ENCODE measurements at places on chromosomes 6 and 20.

- H3K27ac ChIP-seq: no peak overlapping the region
- no peaks in the 10 kb centered on the region for H3K4me1 ChIP-seq
- no peaks in the 10 kb centered on the region for H3K36me3 ChIP-seq
- no peak for DNase-seq
- H3K4me3 ChIP-seq: no peak overlapping the region
- H3K27me3 ChIP-seq: no peaks in the 10 kb centered on the region
Measured at GRCh38 chr6:25715794-25716193, 38.7 kb upstream of the SLC17A4 start.

GRCh38 chr6:67956352-67956751, 678.7 kb upstream of the ADGRB3 start:
- H3K27me3 ChIP-seq: no peaks in the 10 kb centered on the region
- DNase-seq: no peak
- no peak overlapping the region for H3K4me3 ChIP-seq
- H3K4me1 ChIP-seq: no peaks in the 10 kb centered on the region

- no peaks in the 10 kb centered on the region for H3K4me1 ChIP-seq
- H3K27me3 ChIP-seq: no peaks in the 10 kb centered on the region
- no peak overlapping the region for H3K27ac ChIP-seq
Measured at GRCh38 chr6:32785781-32786533, 22.6 kb upstream of the HLA-DQB2 start.

DNA sequence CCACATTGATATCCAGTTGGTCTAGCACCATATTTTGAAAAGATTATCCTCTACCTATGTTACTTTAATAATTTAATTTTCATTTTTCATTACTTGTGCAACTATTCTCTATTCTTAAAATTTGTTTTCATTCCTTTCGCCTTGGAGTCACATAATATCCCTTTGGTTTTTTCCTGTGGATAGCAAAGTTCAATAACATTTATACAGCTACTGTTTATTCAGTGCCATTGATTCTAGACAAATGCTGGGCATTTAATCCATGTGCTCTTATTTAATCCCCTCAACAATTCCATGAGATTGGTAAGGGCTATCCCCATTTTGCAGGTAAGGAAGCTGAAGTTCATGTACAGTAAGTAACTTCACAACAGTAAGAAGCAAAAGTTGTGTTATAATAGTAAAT, 32.6 kb downstream of the PSMF1 start:
- H3K4me3 ChIP-seq: no peak overlapping the region
- peaks cover 26% of the 10 kb centered on the region for H3K36me3 ChIP-seq
- no peak overlapping the region for H3K27ac ChIP-seq
- no peaks in the 10 kb centered on the region for H3K27me3 ChIP-seq
- no peaks in the 10 kb centered on the region for H3K4me1 ChIP-seq

DNA sequence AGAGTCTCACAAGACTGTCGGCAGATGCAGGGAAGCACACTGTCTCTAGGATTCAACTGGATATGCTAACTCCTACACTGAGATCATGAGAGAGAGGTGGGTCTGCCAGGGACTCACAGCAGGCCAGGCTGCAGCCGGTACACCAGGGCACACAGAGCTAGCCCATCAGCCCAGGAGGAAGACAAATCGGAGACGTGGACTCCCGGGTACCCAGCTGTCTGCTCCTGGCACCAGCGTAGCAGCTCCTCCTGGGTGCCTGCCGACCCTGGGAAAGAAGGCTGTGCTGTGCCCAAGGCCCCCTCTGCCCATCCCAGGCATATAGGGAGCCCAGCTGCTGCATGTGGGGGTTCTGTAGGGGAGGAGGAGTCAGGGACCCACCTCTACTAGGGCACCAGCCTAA, 7.0 kb downstream of the MICAL1 start:
- H3K4me1 ChIP-seq: peaks cover 10% of the 10 kb centered on the region
- peaks cover 28% of the 10 kb centered on the region for H3K36me3 ChIP-seq
- H3K27ac ChIP-seq: no peak overlapping the region
- no peak for DNase-seq

GRCh38 chr6:100455230-100456124, 9.2 kb downstream of the SIM1 start:
- H3K4me3 ChIP-seq: no peak overlapping the region
- peak; percentile 64 for DNase-seq
- H3K27ac ChIP-seq: no peak overlapping the region
- H3K4me1 ChIP-seq: no peaks in the 10 kb centered on the region

DNA sequence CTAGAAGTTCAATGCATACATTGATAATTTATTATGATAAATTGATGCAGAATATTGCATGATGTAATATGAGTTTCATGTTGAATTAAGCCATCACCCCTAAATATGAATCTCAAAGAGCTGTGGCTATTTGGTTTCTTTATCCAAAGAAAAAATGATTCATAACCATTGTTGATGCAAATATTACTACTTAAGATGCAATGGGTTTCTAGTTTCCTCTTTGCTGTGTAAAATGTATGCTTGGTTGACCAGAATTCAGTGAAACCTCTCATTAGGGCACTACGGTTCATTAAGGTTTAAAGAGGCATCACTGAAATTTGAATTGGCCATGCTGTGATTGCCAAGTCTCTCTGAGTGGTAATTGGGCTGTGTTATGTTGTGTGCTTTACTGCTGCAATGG, 492.5 kb upstream of the FLRT3 start:
- no peak for DNase-seq
- no peak overlapping the region for H3K27ac ChIP-seq
- H3K27me3 ChIP-seq: no peaks in the 10 kb centered on the region
- no peak overlapping the region for H3K4me3 ChIP-seq
- no peaks in the 10 kb centered on the region for H3K36me3 ChIP-seq

DNA sequence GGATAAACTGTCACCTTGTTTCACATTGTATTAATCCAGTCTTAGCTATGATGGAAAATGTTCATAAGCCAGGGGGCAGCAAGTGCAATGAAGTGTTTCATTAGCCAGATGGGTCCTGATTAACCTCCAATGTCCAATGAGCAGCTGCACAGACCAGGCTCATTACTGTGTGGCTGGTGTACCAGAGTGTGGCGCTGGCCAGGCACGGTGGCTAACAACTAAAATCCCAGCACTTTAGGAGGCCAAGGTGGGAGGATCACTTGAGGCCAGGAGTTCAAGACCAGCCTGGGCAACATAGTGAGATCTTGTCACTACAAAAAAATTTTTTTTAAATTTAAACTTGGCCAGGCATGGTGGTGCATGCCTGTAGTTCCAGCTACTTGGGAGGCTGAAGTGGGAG, 201.7 kb upstream of the FOXQ1 start:
- H3K36me3 ChIP-seq: no peaks in the 10 kb centered on the region
- no peak for DNase-seq
- H3K4me3 ChIP-seq: no peak overlapping the region
- H3K4me1 ChIP-seq: no peaks in the 10 kb centered on the region

- no peak for DNase-seq
- H3K27me3 ChIP-seq: no peaks in the 10 kb centered on the region
- H3K4me3 ChIP-seq: no peak overlapping the region
Measured at GRCh38 chr6:46628498-46628897, 24.1 kb downstream of the CYP39A1 start.

GRCh38 chr20:5689463-5689862, 60.7 kb upstream of the SHLD1 start:
- no peak for DNase-seq
- no peaks in the 10 kb centered on the region for H3K27me3 ChIP-seq
- H3K36me3 ChIP-seq: no peaks in the 10 kb centered on the region
- peaks cover 12% of the 10 kb centered on the region for H3K4me1 ChIP-seq

DNA sequence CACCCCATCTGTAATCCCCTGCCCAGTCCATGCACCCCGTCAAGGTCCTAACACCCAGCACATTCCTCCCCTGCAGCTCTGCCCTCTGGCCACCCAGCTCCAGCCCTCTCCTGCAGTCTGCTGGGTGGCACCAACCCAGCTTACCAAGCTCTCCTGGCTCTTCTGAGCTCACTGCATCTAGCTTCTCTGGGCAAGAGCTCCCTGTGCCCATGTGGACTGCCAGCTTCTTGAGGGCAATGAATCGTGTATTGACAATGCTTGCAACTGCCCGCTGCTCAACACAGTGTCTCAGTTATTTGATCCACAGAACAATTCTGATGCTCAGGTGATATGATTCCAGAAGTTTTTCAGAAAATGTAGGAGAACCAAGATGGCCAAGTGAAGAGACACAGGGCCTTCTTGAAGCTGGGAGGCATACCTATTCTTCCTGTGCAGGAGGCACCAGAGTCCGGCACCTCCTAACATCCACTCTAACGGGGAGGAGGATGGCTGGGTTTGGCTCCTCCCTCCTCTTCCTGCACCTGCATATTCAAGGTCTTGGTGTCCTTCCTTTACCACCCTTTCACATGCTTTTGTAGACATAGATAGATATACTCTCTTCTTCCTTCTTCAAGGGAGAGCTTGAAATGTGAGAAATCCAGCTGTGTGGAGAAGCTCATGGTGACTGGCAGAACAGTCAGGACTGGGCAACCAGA, 85.6 kb downstream of the TRERF1 start:
- H3K4me3 ChIP-seq: no peak overlapping the region
- H3K36me3 ChIP-seq: no peaks in the 10 kb centered on the region
- H3K27me3 ChIP-seq: no peaks in the 10 kb centered on the region
- no peak for DNase-seq
- H3K4me1 ChIP-seq: peaks cover 32% of the 10 kb centered on the region

- no peak overlapping the region for H3K4me3 ChIP-seq
- H3K27ac ChIP-seq: no peak overlapping the region
- H3K4me1 ChIP-seq: peaks cover 16% of the 10 kb centered on the region
Measured at GRCh38 chr20:33862709-33863403, 51.7 kb downstream of the CHMP4B start.

DNA sequence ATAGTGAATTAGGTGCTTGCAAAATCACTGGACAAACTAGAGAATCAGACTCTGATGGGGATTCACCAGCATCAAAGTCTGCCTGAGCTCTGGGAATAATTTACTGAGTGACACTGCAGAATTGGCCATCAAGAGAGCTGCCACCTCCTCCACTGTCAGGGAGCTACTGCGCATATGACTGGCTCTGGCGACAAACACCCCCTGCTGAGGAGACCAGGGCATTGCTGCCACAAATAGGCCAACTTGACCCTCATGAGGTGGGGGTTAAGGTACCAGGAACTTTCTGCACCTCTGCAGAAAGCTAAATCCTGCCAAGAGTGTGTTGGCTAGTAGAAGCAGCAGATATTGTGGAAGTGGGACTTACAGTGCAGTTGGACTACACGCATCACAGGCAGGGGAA, 88.0 kb downstream of the CDS2 start:
- DNase-seq: no peak
- H3K27me3 ChIP-seq: no peaks in the 10 kb centered on the region
- H3K4me3 ChIP-seq: no peak overlapping the region
- peaks cover 4% of the 10 kb centered on the region for H3K4me1 ChIP-seq

- DNase-seq: no peak
- H3K4me3 ChIP-seq: no peak overlapping the region
- H3K36me3 ChIP-seq: no peaks in the 10 kb centered on the region
- no peaks in the 10 kb centered on the region for H3K27me3 ChIP-seq
- peaks cover 39% of the 10 kb centered on the region for H3K4me1 ChIP-seq
Measured at GRCh38 chr6:129645106-129645829, 64.7 kb downstream of the ARHGAP18 start.

DNA sequence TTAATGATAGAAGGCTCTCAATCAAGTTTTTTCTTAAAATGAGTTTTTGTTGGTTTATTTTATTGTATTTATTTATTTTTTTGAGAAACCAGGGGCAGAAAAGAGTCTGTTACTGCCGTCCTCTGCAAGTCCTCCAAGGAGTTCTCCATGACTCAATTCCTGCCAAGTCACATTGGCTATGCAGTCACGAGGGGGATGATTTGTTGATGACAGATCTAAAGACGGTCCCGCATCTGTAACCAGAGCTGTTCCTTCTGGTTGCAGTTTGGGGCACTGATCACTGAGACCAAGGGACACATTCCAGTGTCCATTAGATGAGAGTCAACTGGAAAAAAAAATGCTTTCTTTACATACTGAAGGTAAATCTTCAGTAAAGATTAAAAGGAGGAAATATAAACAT, 13.9 kb upstream of the TSHZ2 start:
- no peaks in the 10 kb centered on the region for H3K27me3 ChIP-seq
- no peaks in the 10 kb centered on the region for H3K36me3 ChIP-seq
- H3K4me1 ChIP-seq: no peaks in the 10 kb centered on the region
- no peak for DNase-seq
- H3K4me3 ChIP-seq: no peak overlapping the region
- no peak overlapping the region for H3K27ac ChIP-seq

- no peak overlapping the region for H3K4me3 ChIP-seq
- H3K27me3 ChIP-seq: no peaks in the 10 kb centered on the region
Measured at GRCh38 chr6:35151466-35151865, 10.3 kb upstream of the TCP11 start.

DNA sequence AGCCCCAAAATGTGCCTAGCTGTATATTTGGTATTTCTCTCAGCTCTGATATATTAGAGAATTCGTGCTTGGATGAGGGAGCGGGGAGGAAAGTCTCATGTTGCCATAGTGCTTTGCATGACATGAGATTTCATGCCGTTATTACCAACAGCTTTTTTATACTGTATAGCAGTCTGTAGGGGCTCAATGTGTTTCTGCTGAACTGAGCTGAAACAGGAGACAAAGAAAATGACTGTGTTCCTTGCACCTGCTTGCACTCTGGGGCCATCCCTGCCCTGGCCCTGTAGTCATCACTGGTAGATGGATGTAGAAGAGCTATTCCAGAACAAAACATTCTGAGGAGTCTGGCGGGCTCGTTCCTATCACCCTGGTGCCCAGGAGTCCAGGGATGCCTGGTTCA, 128.0 kb upstream of the SASH1 start:
- DNase-seq: no peak
- no peak overlapping the region for H3K27ac ChIP-seq
- H3K4me3 ChIP-seq: no peak overlapping the region

DNA sequence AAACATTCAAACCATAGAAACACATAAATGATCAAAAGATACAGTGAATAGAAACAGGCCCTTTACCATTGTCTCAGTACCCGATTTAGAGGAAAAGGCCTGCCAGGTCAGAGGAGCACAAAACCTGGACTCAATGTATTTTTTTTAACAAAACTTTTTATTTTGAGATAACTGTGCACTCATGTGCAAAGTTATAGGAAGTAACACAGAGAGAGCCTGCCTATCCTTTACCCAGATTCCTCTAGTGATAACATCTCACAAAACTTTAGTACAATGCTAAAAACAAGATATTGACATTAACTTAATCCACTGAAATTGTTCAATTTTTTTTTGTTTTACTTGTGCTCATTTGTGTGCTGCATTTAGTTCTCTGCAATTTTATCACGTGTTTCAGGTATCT, 36.8 kb upstream of the SAMD3 start:
- no peaks in the 10 kb centered on the region for H3K4me1 ChIP-seq
- H3K4me3 ChIP-seq: no peak overlapping the region
- no peaks in the 10 kb centered on the region for H3K27me3 ChIP-seq
- no peak overlapping the region for H3K27ac ChIP-seq

- H3K27me3 ChIP-seq: no peaks in the 10 kb centered on the region
- DNase-seq: peak; percentile 51
- no peaks in the 10 kb centered on the region for H3K4me1 ChIP-seq
- no peak overlapping the region for H3K27ac ChIP-seq
- H3K36me3 ChIP-seq: no peaks in the 10 kb centered on the region
- H3K4me3 ChIP-seq: no peak overlapping the region
Measured at GRCh38 chr20:57841297-57841866, 131.6 kb upstream of the PMEPA1 start.

DNA sequence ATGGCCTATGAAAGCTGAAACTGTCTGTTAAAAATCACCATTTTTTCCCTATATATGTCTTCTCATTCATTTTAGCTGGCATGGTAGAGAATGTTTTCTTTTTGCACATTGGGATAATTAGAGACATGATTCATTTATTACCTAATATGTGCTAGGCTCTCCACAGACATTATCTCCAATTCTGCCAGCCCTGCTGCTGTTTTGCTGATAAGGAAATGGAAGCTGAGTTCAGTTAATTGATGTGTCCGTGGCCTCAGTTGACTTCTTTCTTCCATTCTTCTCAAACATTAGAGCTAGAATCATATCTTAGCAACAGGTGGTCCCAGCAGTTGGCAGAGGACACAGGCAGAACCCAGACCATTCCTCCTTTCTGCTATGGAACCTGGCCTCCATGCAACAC, 644.1 kb upstream of the CITED2 start:
- no peak for DNase-seq
- H3K27me3 ChIP-seq: no peaks in the 10 kb centered on the region
- H3K36me3 ChIP-seq: no peaks in the 10 kb centered on the region
